Choroid plexus epithelial cell (primary cell): ENCODE measurements at places on chromosomes 2 and 18.

GRCh38 chr18:37986665-37987064, 421.1 kb upstream of the CELF4 start:
- no peak for DNase-seq

DNA sequence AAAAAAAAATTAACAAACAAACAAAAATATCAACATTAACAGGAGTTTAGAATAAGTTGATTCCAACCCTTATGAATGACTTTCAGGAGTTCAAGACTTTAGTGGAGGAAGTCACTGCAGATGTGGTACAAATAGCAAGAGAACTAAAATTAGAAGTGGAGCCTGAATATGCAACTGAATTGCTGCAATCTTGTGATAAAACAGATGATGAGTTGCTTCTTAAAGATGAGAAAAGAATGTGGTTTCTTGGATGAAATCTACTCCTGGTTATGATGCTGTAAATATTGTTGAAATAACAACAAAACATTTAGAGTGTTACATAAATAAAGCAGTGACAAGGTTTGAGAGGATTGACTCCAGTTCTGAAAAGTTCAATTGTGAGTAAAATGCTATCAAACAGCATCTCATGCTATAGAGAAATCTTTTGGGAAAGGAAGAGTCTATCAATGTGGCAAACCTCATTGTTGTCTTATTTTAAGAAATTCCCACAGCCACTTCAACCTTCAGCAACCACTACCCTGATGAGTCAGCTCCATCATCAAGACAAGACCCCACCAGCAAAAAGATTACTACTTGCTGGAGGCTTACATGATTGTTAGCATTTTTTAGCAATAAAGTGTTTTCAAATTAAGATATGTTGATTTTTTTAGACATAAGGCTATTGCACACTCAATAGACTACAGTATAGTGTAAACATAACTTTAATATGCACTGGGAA, 42.7 kb upstream of the TAF4B start:
- DNase-seq, result no peak

GRCh38 chr18:31227497-31228229, 65.0 kb upstream of the DSC1 start:
- DNase-seq, result no peak

DNA sequence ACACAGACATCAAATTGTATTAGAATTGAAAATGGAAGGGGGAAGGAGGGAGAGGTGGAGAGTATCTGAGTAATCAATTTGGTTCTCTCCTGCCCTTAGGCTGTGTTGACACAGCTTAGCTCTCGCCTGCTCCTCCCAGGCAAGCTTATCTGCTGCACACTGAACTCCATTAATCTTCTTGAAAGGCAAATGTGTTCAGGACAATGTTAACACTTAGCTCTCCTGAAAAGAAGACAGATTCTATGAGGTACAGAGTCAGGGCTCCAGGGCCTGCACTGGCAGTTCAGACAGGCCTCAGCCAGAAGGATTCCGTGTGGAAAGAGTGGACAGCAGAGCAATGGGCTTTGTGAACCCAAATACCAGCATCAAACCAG, 430.0 kb upstream of the TNP1 start:
- no peak for DNase-seq

DNA sequence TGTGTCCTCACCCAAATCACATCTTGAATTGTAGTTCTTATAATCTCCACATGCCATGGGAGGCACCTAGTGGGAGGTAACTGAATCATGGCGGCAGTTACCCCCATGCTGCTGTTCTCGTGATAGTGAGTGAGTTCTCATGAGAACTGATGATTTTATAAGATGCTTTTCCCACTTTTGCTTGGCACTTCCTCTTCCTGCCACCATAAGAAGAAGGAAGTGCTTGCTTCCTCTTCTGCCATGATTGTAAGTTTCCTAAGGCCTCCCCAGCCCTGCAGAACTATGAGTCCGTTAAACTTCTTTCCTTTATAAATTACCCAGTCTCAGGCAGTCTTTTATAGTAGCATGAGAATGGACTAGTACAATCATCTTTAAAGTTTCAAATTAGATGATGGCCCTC, 902.4 kb upstream of the PIK3C3 start:
- no peak for DNase-seq

- peak; percentile 64 for DNase-seq
Measured at GRCh38 chr2:142877216-142877838, at the start of gene KYNU. Gene KYNU (plus strand): TSS chr2:142877664. CDS start chr2:142885368, 7,704 bp downstream.

DNA sequence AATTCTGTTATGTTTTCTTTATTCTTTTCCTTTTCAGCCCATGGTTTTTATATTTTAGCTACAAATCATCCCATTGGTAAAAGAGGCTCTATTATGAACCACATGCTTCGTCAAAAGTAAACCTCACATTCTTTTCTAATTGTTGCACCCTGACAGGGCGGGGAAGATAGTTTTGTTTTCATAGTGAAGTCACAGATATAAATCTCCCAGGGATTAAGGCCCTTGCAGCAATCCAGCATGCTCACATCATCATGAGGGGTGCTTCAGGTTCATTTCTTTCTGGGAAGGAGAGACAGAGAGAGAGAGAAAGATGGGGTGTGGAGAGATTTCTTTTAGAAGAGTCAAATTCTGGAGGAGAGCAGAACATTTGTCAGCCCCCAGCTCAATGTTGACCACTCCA, 124.5 kb upstream of the CDC42EP3 start:
- peak; percentile 79 for DNase-seq

- DNase-seq, result peak; percentile 73
Measured at GRCh38 chr18:62763101-62763521, 47.8 kb downstream of the PHLPP1 start.

DNA sequence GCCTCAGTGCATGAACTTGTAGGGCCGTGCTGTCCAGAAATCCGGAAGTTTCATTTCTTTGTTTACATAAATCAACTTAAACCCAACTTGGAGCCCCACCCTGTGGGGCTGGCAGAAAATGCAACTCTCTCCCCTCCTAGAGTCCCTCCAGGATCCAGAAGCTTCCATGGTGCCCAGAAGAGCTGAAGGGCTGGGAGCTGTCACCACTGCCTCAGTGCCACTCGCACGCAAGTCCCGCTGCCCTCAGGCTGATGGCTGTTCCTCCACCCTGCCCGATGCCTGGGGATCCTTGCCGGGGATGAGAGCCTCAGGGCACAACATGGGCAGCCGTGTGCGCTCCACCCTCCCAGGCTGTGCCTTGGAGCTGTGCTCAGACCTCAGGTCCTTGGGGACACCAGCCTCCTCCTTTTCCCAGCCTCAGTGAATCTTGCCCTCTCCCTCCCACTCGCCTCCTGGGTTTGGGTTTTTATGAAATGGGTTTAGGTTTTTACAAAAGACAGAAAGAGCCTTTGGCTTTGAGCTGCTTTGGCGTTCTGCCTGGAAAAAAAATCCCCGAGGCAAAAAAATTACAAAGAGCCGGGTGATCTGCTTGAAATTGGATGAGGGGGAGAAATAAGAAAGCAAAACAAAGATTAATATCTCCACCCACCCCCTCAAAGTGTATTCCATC, 155.2 kb downstream of the TWIST2 start:
- peak; percentile 69 for DNase-seq

DNA sequence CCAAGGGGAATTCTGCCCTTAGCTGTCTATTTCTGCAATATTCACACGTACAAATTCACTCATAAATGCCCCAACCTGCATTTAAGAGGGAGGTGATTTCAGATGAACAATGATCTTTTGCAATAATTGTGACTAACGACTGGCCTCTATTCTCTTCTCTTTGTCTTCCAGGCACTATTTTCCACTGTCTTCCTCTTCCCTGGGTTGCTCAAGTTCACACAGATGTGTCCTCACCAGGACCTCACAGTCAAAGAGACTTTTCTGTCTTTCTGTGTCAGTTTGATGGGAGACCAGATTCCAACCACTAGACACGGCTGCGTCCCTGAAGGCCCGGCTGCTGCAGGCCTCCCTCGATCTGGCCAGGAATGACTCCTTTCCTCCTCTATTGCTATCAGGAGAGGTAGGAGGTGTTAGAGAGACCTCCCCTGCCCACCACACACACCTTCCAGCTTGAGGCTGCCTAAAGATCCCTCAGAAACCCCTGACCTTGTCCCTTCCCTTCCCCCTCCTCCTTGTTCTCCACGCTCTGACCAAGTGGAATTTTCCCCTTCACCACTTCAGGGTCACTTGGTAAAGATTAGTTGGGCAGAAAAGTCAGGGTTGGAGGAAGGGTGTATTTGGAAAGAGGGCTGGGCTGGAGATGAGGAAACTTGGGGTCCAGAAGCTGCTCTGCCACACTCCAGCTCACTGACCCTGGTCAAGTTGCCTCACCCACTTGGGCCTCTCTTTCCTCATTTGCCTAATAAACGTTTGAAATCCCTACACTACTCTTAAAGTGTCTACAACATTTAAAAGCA, 109.2 kb upstream of the COPS8 start:
- no peak for DNase-seq

- peak; percentile 67 for DNase-seq
Measured at GRCh38 chr18:22494771-22495170, 77.1 kb upstream of the CTAGE1 start.

- no peak for DNase-seq
Measured at GRCh38 chr2:239904496-239904895, 120.6 kb downstream of the NDUFA10 start.

DNA sequence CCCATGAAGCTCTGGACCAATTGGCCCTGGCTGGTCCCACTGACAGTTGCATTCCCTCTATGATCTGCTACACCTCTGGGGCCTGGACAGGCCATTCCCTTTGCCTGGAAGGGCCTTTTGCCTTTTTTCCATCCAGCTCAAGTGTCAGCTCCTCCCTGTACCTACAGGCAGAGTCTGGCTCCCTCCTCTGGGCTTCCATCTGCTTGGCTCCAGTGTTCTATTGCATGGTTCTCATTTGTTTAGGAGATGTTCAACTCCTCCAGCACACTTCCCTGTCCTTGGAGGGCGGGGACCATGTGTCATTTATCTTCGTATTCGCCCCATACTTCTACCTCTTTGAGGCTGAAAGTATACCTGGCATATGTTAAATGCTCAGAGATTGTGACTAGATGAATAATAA, 61.1 kb downstream of the PRKCE start:
- no peak for DNase-seq

DNA sequence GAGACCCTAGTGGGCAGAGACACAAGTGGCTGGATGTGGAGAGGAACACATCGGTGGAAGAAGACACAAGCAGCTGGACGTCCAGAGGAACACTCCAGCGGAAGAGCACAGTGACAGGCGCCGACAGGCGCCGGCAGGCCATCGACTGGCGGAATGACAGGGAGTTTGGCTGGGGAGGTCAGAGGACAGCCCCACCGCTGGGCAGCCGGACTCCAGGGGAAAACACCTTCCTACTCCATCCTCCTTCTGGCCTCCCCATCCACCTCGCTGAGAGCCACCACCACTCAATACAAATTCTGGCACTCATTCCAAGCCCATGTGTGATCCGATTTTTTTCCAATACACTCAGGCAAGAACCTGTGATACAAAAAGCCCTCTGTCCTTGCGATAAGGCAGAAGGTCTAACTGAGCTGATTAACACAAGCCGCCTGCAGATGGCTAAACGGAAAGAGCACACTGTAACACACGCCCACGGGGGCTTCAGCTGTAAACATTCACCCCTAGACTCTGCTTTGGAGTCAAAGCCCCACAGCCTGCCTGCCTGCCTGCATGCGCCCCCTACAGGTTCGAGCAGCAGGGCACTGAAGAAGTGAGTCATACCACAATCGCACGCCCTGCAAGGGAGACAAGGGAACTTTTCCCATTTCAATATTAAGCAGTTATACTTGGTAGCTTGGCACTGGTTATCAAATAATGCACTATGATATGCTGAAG, 50.2 kb upstream of the LRP1B start:
- peak; percentile 65 for DNase-seq
